ENCODE measurements at places on chromosomes 13 and 19.
A peak's percentile ranks its signal among the peaks of the same experiment; 100 is the strongest.

- DNase-seq, result no peak
Measured at GRCh38 chr19:8631425-8631819, 989 bp downstream of the NFILZ start.

- DNase-seq, result no peak
Measured at GRCh38 chr19:28292822-28293500, 920.0 kb downstream of the UQCRFS1 start.

DNA sequence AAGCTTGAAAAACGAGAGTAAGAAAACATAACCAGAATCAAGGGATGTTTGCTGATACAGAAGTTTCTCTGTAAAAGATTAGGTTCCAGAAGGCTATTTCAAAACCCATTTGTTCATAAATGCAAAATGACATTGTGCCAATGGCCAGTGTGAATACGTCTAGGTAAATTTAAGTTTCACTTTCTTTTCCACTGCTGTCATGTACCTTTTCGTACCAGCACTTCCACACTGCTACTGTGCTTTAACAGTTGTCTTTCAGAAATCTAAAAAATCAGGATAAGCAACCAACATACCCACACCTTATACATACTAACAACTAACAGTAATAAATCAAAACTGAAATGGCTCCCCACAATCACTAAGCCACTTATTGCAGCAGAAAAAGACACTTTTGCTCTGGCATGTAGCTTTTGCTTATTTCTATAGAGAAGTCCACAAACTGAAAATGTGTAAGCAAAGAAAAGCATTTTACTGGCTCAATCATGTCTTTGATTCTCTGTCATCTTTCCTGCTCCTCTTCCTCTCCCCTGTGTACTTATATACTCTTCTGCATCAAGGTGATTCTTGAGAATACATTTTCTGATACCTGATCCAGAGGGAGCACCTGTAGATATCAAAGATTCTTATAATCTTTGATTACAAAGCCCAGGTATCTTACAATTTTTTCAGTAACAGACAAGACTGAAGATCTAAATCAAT is 34.3 kb downstream of the ELF1 start:
- no peak for DNase-seq

DNA sequence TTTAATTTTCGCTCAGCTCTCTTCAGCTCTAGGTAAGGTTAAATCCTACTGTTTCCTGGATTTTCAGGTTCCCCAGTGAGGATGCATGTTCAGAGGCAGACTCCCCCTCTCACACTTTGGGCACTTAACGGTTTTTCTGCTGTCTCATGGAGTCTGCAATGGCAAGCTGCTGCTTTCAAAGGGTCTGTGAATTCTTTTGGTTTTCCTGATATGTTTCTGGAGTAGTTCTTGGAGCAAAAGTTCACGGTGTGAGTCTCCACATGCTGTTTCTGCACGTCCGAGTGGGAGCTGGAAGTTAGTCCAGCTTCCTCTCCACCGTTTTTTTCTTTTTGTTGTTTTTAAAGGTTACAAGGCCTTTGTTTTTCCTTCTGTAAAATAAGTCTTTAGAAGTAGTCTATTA is 35.4 kb downstream of the DNAJC15 start:
- no peak for DNase-seq

DNA sequence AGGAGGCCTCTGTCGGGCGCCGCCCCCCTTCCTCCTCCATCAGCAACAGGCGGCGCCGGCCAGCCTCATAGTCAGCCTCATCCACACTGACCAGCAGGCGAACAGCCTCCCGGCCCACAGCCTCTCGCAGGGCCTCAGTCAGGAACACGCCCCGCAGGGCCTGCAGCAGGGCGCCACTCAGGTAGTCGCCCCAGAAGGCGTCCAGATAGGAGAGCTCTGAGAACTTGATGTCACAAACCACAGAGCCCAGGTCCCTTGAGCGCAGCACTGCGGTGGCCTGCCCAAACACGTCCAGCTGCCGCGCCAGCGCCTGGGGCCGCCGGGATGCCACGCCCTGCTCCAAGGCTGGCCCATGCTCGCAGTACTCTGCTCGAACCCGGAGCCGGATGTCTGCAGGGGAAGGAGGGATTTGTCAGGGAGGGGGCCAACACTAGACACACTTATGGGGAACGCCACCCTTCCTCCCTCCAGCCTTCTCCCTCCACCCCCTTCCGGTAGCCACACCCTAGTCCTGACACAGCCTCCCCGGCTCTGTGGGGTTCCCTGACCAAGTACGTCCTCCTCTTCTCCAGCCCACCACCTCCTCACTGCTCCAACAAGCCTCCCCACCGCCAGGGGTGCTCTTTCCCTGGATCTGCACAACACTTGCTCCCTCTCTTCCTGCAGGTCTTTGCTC is 17.9 kb downstream of the DEDD2 start:
- DNase-seq, result peak; percentile 72

- no peak for DNase-seq
Measured at GRCh38 chr13:99905224-99905623, 66.3 kb downstream of the ZIC5 start.

DNA sequence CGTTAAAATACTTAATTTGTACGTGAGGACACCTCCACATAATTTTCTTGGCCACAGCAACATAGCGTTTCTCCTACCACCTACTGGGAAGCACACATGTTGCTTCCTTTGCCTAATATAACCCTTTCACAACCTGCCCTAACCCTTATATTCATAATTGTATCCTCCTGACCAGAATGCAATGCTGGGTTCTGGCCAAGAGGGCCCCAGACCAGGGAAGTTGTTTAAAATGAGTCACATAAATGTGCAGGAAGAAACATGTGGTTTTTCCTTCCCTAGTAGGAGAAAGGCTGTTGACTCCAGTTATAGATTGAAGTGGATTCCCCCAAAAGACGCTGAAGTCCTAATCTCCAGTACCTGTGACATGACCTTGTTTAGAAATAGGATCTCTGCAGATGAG is 187.3 kb downstream of the NUFIP1 start:
- DNase-seq, result no peak

GRCh38 chr19:47726467-47726866 is 13.2 kb downstream of the EHD2 start:
- no peak for DNase-seq

- no peak for DNase-seq
Measured at GRCh38 chr13:59303433-59303832, 860.3 kb downstream of the DIAPH3 start.

DNA sequence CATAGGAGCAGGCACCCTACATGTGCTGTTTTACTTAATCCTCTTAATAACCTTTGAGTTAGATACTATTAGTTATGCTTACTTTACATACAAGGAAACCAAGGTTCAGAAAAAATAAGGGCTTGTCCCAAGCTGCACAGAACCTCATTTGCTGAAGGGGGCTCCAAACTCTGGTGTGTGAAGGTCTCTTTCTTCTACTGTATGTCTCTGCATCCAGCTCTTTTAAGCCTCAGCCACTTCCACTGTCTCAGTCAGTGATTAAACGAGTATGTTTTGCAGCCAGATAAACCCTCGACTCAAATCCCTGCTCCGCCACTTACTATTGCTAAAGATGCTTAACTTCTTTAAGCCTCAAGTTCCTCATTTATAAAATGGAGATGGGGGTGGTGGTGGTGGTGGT is 112.4 kb upstream of the WASF3 start:
- DNase-seq, result no peak

GRCh38 chr19:21604951-21605476 is 99.6 kb downstream of the ZNF429 start:
- no peak for DNase-seq

DNA sequence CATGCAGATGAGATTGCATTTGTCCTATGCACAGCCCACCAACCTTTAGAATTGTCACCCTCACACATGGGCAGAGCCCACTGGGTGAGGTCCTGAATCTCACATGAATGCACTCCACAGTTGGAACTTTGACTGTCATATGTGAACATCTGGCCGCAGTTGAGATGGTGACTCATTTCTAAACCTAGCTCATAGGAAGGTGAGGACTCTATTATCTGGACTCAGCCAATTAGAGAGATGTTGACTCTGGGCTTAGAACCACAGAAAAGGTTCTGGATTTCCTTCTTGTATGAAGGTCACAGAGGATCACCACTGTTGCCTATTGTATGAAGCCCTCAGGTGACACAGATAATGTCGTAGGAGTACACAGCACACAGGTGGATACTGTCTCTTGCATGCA is 25.6 kb upstream of the ZNF681 start:
- DNase-seq, result no peak

DNA sequence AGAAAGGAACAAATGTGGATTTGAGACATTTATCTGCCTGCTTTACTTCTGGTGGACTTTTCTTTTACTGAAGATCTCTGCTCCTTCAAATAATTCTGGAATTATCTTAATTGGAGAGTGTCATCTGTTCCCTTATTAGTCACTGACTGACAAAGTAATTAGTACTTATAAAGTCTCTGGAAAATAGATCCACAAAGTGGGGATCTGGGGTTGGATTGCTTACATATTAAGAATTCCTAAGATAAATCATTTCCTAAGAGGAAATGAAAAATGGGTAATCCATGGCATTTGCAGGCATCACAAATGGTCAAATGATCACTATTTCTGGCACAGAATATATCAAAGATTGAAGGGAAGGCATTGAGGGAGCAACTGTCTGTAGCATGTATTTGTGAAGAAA is 137.4 kb upstream of the SLITRK5 start:
- DNase-seq, result no peak

GRCh38 chr13:38366954-38367645 is 17.4 kb downstream of the UFM1 start:
- DNase-seq, result no peak

DNA sequence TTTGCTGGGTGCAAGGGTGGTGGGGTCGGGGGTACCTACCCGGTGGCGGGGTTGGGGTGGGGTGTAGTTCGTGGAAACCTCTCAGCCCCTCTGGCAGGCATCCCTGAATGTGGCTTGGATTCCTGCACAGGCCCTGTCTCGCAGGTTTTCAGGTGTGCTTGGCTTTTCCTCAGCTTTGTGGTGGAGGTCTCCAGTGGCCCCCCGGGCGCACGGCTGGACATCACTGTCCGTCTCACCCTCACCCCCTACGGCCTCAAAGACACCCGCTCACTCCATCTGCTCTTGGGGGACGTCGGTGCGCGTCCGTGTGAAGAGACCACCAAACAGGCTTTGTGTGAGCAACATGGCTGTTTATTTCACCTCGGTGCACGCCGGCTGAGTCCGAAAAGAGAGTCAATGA is 44.3 kb downstream of the ZNF146 start:
- no peak for DNase-seq

- DNase-seq, result no peak
Measured at GRCh38 chr19:41586064-41586463, 10.1 kb downstream of the CEACAM21 start.
